ENCODE measurements at places on chromosomes 7 and 10.
A peak's percentile ranks its signal among the peaks of the same experiment; 100 is the strongest.

DNA sequence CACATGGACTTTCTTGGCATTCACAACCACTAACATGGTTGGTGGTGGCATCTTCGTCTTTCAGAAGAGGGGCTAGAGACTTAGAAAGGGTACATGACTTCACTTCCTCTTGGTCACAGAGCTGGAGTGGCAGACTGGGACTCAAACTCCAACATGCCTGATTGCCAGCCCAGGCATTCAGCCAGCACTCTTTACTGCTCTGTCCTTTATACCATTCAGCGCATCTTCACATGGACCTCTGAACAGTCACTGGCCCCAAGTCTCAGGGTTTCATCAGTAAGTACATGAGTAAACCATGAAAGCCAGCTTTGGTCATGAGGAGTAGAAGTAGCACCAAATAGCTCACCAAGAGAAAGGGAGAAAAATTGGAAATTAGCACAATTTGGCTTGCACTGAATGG is 148.4 kb upstream of the KLF14 start:
- DNase-seq: no peak

DNA sequence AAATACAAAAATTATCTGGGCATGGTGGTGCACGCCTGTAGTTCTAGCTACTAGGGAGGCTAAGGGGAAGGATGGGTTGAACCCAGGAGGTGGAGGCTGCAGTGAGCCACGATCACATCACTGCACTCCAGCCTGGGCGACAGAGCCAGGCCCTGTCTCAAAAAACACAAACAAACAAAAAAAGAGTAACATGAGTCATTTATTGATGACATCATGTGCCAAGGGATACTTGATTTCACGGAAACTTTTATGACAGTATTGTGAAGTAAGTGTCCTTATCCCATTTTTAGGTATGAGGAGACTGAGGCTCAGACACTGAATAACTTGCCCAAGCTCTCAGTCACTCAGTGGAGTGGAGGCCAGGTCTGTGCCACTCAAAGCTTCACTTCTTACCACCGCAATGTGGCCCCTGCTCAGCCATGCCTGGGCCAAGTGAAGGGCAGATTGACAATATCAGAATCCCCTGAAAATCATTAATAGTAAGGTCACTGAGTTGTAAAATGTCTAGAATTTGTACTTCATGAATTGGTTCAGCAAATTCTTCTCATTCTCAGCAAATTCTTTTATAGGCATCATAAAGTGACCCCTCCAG is 36.5 kb downstream of the EMX2 start:
- DNase-seq: no peak

GRCh38 chr10:667096-667495 is 22.4 kb downstream of the DIP2C start:
- DNase-seq: no peak

GRCh38 chr10:113609704-113610108 is 54.1 kb downstream of the NRAP start:
- no peak for DNase-seq

DNA sequence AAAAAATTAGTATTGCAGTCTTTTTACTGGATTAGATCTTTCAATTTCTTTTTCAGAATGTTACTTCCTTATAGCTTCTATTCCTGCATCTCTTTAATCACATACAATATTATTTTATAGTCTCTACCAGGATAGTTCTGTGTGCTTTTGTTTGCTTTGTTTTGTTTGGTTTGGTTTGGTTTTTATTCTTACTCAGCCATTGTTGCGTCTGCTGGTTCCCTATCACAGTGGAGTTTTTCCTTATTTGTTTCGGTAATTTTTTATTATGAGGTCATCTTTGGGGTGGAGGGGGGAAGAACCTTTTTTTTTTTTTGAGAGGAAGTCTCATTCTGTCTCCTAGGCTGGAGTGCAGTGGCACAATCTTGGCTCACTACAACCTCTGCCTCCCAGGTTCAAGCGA is 9.0 kb upstream of the BAIAP2L1 start:
- DNase-seq: no peak

DNA sequence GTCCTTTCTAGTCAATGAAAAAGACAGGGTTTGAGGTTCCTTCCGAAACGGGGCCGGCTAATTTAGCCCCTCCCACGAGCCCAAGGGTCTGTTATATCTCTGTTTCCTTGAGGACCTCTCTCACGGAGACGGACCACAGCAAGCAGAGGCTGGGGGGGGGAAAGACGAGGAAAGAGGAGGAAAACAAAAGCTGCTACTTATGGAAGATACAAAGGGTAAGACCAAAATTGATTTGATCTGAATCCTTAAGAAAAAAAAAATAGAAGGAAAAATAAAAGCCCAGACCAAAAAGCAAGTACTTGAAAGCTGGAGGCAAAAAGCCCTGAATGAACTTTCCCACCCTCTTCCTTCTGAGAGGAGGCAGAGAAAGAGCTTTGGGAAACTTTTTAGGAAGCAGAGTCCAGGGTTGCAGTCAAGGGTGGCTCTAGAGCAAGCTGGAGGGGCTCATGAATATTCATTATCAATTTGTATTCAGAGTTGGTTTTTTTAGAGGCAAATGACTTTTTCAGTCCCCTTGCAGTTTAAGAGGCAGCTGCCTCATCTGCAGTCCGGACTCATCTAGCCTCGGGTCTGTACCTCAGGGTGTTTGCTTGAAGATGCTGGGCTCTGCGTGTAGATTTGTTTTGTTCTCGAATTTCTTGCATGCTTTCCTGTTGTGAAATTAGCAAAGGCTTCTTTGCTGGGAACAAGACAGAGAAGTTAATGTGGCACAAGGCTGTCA is at the start of gene ENTPD1:
ENTPD1 (plus strand) TSS at position 123 of the 721 bp plus-strand sequence; CDS start at position 200, 77 bp downstream.
- DNase-seq: no peak

DNA sequence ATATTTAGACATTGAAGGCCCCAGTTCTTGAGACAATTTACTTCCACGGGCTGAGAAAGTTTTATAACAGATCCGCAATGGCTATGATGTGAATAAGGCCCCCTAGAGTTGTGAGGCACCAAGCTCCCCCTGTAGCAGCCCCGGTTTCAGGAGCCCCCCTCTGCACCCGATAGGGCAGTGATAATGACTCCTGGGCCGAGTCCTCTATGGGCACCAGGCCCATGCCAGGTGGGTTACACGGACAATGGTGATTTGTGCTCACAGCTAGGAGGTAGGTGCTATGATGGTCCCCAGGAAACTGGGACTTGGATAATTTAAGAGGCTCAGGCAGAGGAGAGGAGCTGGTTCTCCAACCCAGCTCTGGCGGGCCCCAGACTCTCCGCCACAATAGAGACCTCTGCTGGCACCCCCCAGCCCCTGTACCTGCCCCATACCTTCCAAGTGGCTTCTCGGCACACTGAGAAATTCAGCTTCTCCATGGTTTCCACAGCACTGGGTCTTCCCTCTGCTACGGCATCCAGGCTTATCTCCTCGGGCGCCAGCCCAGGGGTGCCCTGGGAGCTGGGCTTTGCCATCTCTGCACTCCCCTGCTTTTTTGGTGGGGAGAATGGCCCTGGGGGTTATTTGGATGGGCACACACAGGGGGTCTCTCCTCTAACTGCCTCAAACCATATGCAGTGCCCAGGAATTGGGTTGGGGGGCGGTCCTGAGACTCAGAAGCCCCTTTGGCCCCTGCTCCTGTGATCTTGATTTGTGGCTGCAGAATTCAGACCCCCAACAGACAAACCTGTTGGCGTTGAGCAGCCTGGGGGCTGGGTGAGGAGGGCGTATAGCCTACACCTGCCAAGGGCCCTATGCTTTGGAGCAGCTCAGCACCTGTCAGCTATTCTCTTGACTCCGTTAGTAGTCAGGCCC is 12.2 kb upstream of the KCP start:
- DNase-seq: no peak

GRCh38 chr7:17255926-17256325 is 42.5 kb upstream of the AHR start:
- no peak for DNase-seq

DNA sequence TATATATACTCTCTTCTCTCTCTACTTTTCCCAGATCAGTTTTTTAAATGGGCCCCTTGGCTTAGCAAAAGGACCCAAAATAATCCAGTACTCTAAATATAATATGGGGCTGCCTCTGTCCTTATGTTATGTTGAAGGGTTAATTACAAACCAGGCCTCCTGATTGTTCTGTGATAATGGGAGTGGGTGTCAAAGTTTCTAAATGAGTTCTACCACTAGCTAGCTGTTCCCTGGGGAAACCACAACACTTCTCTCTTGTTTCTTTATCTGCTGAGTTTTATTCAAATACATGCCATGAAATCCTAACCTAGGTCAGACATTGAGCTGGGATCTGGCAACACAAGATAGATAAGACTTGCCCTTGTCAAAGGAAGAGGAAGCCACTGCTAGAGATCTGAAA is 3.8 kb downstream of the HTR5A start:
- no peak for DNase-seq

DNA sequence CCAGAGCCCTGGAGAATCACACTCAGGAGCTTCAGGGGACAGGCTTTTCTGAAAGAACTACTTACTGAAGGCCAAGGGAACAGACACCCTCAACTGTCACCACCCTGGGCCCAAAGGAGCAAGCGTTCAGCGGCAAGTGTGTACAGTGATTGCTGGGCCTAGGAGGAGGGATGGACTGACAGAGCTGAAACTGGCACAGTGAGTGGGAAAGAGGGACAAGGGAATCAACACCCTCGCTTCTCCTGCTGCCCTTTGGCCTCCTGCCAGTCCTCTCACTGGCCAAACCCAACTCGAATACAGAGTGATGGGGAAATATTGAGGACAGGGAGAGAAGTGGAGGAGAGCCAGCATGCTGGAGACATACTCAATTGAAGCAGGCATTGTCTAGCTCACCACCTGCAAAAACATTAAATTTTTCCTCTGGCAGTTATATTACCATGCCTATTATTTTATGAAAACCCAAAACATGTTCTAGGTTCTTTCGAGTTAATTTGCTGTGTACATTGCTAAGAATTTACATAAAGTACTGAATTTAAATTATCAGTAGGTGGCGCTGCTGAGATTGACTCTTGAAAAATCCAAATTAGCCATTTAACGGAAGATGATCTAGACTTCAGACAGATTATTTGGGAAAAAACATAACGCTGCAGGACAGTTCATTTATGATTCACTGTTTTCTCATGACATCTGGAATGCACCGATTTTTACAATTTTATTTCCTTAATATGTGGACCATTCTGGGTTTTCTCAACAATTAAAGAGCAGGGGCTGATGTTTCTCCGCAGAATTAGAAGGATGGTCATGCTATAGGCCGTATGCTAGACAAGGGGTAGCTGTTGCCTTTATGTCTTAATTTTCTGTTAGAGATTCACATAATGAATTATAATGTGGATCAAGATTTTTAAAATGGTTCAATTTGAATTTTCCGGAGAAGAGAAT is 14.7 kb upstream of the TMEM236 start:
- DNase-seq: no peak

- no peak for DNase-seq
Observed at GRCh38 chr10:100978121-100978900, 9.0 kb downstream of the MRPL43 start.

DNA sequence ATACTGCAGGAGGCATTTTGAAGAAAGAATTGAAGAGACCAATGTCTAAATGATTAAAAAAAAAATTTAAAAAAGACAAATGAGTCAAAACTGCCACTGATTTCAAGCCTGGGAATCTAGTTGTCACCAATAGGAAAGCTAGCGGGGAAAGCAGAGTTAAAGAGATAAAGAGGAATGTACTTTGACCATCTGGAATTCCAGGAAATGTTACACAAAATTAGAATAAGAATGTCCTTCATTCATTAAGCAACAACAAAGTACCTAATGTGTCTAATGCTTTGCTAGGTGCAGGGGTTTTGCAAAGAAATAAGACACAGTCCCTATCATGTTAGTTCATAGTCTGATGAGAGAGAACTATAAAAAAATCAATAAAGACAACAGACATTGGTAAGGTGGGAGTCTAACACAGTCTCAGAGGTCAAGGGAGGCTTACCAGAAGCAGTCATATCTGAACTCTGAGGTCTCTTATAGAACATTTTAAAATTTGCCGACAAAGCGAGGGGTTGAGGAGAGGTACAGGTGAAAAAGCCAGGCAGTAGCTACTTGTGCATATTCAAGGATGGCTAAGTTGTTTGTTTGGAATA is 8.8 kb upstream of the TYSND1 start:
- no peak for DNase-seq

DNA sequence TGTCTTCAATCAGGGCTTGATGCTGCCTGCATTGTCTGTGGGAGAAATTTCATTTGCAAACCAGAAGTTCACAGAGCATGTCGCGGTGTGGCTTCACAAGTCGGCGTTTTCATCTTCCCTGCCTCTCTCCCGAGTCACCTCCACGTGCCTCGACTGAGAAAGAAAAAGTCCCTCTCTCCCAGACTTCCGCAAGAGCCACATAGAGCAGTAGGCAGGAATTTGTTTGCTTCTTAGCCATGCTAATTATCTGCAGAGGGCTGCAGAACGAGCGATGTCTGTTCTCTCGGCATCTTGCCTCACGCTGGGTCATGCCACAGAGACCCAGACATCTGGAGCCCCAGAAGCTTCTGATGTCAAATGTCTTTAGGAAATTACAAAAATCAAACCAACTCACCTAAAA is 272.2 kb downstream of the TCF7L2 start:
- no peak for DNase-seq

GRCh38 chr10:133230387-133231195 is 574 bp downstream of the UTF1 start:
- DNase-seq: no peak

DNA sequence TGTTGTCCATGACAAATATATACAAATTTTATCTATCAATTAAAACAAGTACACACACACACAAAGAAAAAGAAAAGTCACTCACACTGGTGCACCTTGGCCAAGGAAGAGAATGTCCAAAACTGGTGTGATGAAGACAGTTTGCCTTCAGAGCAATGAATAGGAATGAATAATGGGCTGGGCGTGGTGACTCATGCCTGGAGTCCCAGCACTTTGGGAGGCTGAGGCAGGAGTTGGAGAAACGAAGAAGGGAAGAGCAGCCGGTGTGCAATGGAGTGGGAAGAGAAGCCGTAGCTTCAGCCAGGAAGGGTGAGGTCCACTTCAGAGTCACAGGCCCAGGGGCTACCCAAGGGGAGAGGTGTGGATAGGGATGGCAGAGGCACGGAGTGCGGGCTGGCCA is 253.6 kb downstream of the CCSER2 start:
- DNase-seq: no peak

DNA sequence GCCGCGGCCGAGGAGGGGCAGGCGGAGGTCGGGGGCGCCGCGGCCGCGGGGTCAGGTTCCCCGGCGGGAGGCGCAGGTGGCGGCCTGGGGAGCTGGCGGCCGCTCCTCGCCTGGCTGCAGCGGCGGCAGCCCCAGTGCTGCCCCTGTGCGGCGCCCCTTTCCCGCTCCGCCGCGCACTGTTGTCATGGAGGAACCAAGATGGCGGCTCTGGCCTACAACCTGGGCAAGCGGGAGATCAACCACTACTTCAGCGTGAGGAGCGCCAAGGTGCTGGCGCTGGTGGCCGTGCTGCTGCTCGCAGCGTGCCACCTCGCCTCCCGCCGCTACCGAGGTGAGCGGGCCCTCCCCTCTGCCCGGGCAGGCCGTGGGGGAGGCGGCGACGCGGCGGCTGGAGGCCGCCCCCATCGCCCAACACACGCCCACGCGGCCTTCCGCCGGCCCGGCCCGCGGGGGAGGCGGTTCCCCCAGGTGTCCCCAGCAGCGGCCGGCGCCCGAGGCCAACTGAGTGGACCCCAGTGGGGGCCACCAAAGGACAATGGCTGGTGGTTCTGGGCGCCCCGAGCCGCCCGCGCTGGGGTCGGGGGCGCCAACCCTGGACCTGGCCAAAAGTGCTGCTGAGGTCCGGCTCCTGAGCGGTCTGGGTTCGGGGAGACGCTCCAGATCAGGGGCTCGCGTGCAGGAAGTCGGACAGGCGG is 425 bp downstream of the CASD1 start:
- peak; percentile 24 for DNase-seq

- DNase-seq: no peak
Observed at GRCh38 chr10:88114368-88114767, 250.9 kb downstream of the PTEN start.

Data from activated T-helper 1 cell treated with anti-CD3 and anti-CD28 coated beads, Interleukin-2, amount 50 U/mL, for 16 hours (primary cell).